ENCODE measurements at places on chromosomes 16 and 17.

DNA sequence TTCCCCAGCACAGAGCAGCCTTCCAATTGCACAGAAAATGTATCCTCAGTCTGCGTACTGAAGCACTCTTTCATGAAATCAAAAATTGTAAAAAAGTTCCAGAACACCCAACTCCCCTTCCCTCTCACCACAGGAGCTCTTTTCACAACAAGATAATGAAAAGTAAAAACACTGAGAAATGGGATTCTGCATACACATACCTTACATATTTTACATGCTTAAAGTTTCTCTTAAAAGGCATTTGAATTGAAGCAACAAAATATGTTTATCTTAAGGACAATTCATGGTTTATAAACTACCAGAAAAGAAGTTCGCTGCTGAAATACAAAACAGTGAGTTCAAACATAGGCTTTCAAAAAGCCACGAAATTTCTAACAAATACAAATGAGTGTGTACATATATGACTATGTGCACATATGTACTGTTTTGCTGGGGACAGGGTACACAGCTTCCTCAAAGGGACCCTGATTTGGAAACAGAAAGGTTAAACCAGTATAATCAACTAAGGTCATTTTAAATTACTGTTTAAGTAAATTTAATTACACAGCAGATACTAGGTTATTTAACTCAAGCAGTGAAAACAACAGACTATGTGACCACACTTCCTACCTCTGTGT is 33.8 kb downstream of the COG1 start:
- no peak for DNase-seq

DNA sequence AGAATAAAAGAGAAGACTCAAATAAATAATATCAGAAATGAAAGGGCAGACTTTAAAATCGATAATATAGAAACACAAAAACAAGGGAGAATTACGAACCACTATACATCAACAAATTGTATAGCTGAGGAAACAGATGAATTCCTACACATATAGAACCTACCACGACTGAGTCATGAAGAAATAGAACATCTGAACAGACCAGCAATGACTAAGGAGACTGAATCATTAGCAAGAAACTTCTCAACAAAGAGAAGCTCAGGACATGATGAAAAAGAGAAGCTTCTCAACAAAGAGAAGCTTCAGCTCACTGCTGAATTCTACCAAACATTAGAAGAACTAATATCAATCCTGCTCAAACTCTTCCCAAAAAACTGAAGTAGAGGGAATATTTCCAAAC is 255.9 kb downstream of the CEP112 start:
- DNase-seq: no peak

DNA sequence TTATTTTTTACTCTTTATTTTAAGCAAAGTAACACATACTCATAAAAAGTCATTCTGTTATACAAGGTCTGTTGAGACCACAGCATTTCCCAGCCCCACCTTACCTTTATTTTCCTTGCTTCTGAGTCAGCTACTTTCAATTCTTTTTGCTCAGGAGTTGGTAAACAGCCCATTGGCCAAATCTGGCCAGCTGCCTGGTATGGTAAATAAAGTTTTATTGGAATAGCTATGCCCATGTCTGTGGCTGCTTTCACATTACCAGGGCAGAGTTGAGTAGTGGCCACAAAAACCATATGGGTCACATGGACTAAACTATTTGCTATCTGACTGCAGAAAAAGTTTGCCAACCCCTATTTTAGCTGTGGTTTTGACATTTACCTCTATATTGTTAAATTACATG is 3.4 kb upstream of the NSRP1 start:
- no peak for DNase-seq

DNA sequence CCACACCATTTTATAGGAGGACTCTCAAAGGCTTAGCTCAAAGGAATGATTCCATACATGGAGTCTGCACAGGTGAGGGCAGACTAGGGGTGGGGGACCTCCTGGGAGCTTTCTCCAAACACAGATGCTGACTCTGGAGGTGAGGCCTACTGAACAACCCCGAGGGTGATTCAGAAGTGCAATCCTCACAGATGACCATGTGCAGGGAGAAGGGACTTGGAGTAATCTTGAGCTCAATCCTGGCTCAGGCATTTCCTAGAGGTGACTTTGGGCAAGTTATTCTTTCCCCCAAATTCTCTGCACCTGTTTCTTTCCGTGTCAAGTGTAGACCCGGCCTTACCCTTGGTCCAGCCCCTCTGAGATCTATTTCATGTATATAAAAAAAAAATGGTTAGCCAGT is 401.5 kb downstream of the SLC39A11 start:
- DNase-seq: no peak

DNA sequence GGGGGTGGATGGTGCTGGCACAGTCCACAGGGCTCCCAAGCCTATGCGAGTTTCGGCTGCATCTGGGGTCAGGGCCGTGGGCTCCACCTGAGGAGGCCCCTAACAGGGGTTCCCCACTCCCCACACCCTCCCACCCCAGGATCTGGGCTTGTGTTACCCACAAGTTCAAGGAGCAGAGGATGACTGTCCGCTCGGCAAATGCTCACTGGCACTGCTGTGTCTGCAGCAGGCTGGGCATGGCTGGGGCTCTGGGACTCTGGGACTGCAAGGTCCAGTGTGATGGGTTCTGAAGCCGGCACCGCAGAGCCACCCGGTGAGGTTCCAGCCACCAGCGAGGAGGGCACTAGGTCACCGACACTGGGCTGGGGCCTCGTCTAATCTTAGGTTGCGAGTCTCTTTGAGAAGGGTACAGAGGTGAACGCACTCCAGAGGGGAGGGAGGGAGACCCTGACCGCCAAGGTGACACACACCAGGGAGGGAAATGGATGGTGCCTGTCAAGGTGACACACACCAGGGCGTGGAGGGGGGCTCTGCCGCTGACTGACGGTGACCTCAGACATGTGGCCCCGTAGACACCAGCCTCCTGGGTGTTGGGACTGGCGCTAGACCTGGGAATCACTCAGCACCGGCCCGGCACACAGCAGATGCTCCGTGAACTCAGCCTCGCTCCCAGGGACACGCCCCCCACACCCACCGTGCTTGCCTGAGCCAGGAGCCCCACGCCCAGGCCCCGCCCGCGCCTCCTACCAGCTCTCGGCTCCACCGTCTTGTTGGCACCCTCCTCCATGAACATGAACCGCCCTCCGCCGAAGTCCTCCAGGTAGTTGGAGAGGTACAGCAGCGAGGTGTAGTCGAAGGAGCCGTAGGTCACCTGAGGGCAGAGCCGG is 20.5 kb upstream of the HEXD start:
- no peak for DNase-seq

DNA sequence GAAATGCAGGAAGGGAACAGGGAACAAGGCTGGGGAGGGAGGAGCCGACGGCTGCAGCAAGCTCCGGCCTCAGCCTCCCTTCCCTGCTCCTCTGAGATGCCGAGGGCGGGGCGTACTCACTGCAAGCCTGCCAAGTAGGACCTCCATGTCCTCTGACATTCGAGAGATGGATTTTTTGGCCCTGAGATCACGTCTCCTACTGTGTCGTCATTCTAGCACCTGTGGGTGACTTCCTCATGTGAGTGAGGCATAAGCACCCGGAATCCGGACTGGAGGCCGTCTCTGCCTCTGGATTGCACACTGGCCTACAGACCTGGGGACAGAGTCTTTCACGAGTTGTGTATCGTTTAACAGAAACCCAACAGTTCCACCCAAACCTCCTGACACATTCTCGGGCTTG is 14.5 kb downstream of the MRM3 start:
- DNase-seq: no peak

DNA sequence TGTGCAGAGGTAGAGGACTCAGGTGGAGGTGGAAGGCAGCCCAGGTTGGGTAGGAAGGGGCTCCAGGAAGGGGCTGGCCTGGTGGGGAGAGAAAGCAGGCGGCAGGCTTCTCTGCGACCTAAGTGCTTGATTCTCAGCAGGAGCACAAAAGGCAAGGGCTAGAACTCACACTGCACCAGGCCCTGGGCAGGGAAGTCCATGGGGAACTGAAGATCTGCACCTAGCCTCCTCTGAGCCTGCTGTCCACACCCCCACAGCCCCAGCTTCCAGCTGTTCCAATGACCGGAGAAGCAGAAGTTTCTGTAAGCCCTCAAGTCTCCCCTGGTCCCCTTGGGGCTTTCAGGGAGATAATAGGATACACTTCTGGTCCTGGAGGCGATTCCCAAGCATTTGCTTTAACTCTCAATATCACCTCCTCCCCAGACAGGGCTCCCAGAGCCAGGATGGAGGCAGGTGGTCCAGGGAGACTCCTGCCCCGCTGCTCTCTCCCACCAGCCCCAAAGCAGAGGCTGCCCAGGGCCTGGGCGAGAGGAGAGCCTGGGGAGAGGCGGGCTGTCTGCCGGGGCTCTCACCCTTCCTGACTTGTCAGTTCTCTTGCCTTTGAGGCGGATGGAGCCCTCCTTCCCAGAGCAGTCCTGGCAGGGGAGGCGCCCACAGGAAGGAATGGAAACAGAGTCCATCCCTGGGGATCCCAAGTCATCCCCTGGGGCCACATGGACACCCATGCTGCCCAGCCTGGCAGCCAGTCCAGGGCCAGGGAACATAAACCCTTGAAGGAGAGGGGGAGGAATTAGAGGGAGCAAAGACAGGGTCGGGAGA is 126.0 kb downstream of the RBFOX3 start:
- DNase-seq: no peak

DNA sequence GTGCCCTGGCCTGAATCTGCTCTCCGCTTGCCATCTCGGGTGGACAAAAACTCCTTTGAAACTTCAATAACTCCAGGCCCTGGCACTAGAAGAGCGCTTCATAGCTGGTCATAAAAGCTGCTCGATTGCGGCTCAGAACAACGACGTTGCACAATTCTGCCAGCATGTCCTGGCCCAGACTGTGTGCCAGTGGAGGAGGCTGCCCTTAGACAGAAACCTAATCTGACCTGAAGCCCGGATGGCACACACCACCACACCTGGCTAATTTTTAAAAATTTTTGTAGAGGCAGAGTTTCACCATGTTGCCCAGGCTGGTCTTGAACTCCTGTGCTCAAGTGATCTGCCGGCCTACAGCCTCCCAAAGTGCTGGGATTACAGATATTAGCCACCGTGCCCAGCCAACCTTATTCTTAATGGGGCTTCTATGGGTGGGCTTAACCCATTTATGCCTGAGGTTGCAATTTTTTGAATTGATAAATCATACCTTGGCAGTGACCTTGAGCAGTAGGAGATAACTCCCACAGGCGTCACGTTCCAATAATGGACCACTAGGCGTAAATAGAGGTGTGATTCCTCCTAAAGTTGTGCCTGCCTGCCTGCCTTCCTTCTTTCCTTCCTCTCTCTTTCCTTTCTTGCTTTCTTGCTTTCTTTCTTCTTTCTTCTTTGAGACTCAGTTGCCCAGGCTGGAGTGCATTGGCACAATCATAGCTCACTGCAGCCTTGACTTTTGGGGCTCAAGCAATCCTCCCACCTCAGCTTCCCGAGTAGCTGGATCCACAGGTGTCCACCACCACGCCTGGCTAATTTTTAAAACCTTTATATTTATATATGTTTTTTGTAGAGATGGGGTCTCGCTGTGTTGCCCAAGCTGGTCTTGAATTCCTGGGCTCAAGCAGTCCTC is 1.1 kb upstream of the PPL start:
- no peak for DNase-seq

DNA sequence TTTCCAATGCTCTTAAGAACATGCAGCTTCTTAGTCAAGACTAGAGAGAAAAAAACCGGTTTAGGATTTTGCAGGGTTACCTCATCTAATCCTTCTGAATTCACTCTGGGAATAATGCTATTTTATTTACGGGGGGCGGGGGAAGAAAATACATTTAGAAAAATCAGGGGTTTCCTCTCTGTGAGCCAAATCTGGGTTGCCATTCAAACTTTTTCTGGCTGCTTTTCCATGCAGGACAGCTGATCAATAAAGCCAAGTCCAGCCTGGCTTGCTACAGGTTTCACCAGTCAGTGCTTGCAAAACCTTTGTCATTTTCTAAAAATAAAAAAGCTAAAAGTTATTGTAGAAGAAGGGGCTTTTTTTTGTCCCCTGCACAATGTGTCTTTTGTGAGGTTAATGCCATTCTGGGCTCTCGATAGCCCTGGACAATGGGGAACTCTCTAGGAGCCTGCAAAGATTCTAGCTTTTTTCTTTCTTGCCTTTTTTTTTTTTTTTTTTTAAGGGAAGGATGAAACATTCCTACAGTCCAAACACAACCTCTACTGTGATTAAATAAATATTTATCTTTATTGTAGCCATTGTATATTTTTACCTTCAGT is 13.1 kb upstream of the ZFHX3 start:
- DNase-seq: no peak

DNA sequence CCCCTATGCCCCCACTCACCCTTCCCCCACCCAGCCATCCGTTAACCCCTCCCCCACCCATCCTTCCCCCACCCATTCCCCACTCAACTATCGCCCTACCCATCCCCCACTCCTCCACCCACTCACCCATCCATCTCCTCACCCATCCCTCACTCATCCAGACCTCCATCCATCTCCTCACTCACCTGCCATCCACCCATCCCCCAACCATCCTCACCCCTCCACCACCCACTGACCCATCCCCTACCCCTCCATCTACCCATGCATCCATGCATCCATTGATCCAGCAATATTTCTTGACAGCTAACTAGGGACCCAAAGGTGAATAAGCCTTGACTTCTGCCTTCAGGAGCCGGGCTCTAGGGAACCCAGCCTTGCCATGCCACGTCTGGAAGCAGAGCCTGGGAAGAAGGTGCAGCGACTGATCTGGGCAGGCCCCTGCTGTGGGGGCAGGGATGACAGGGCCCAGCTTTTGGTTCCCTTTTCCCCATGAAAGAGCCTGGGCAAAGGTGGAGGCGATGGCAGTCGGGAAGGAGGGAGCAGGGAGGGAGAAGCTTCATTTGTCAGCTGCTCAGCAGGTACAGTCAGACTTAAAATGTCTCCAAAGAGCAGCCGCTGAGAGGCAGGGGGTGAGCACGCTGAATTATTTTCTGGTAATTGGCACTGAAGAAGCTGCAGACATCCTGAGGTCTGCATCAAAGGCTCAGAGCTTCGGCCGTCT is 23.1 kb upstream of the DOC2B start:
- no peak for DNase-seq

- DNase-seq: no peak
These were observed 66.4 kb downstream of the OR1D5 start for GRCh38 chr17:2996810-2997670.

- no peak for DNase-seq
These were observed 37.2 kb downstream of the C16orf82 start for GRCh38 chr16:27103954-27104353.

DNA sequence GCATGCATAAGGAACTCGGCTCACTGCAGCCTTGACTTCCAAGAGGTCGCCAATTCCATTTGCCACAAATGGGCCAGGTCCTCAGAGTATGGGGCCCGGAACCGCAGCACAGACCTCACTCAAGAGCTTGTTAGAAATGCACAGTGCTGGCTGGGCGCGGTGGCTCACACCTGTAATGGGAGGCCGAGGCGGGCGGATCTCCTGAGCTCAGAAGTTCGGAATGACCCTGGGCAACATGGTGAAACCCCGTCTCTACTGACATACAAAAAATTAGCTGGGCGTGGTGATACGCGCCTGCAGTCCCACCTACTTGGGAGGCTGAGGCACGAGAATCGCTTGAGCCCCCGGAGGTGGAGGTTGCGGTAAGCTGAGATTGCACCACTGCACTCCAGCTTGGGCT is 19.6 kb upstream of the N4BP1 start:
- no peak for DNase-seq

GRCh38 chr16:82655720-82656490 is 29.1 kb downstream of the CDH13 start:
- DNase-seq: no peak

- DNase-seq: no peak
These were observed 1.2 kb upstream of the ABCA3 start for GRCh38 chr16:2341456-2342447.

GRCh38 chr17:72165867-72166439 is 45.1 kb downstream of the SOX9 start:
- DNase-seq: no peak

Measured in NCI-H446 (cell line).